Activated CD4-positive, alpha-beta T cell treated with anti-CD3 and anti-CD28 coated beads for 48 hours (primary cell): ENCODE measurements at places on chromosomes 4 and X.

DNA sequence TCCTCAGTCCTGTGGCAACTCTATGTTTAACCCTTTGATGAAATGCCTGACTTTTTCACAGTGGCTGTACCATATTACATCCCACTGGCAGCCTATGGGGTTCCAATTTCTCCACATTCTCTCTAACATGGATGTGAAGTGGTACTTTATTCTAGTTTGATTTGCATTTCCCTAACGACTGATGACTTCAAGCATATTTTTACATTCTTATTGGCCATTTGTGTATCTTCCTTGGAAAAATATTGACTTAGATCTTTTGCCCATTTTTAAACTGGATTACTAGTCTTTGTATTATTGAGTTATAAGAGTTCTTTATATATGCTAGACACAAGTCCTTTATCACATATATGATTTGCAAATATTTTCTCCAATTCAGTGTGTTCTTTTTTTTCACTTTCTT is 2.1 kb upstream of the RAB39B start:
- DNase-seq, result no peak

DNA sequence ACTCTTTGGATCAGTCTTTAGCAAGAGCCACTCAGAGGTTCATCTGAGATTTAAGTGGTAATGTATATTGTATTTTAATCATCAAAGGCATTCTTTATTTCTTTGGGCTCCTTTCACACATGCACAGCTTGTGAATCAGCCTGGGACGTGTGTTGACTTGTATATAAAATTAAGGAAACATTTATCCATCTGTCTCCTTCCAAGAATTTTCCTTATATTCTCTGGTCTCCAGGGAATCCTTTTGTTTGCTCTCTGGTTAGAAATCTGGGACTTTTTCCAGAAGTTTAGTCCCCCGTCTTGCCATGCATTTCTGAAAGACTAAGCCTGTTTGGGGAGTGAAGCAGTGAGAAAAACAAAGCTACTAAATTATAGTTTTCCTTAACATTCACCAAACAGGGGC is 212.3 kb downstream of the DCAF12L2 start:
- DNase-seq, result no peak

GRCh38 chrX:45660477-45660876 is 459.8 kb upstream of the DIPK2B start:
- DNase-seq, result no peak

DNA sequence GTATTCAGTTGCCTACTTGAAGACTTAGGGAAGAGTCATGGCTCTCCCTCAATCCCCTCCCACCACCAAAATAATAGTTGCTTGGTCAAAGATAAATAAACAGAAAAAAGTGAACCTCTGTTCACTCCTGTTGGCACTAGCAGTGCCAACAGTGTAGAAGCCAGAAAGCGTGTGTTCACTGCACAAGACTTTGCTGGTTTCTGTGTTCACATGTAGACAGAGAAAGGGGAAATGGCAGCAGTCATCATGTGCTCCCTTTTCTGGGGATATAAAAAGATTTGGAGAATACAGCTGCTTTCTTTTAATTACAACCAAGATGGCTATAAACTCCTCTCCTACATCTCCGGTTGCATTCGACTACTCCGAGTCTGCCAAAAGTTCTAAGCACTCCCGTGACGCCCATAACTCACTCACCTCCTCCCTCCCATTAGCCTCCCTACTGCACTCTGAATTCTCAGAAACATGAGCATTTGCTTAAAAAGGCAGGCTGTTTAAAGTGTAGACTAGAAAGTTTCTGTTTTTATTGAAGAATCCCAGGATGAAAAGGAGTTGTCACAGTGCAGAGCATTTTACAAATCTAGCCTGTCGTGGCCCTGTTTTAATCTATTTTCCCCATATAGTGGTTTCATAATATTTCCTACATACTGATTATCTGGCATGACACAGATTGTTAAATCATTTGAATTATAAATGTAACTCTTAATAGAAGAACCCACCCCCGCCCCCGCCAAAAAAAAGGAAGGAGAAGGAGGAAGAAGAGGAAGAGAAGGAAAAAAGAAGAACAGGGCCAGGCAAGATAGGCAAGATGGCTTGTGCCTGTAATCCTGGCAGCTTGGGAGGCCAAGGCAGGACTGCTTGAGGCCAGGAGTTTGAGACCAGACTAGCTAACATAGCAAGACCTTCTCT is 16.7 kb downstream of the LGI2 start:
- no peak for DNase-seq

GRCh38 chr4:41751449-41752061 is 3.0 kb upstream of the PHOX2B start:
- peak; percentile 36 for DNase-seq

GRCh38 chr4:2930135-2930757 is 33.0 kb downstream of the NOP14 start:
- no peak for DNase-seq

DNA sequence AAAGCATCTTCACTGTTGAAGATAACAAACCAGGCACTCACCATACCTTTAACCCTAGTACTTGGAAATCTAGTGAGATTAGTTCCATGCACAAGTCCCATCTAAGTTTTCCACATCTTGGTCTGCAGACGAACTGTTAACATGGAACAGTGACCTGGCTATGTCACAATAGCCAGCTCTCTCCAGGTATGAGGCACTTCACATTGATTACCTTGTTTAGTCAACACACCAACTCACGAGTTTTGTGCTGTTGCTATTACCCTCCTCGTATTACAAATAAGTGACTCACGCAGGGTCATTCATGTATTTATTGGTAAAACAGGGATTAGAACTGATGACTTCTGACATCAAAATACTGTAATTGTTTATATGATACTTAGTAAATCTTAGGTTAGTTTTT is 36.4 kb upstream of the FRAS1 start:
- DNase-seq, result no peak

GRCh38 chrX:124217304-124218251 is 114.9 kb upstream of the TEX13D start:
- DNase-seq, result peak; percentile 71

- no peak for DNase-seq
These were observed 163.2 kb downstream of the HHIP start for GRCh38 chr4:144809056-144809640.

GRCh38 chr4:69708211-69708610 is 52.2 kb downstream of the SULT1B1 start:
- DNase-seq, result no peak

- no peak for DNase-seq
These were observed 2.9 kb upstream of the MND1 start for GRCh38 chr4:153341575-153342090.

DNA sequence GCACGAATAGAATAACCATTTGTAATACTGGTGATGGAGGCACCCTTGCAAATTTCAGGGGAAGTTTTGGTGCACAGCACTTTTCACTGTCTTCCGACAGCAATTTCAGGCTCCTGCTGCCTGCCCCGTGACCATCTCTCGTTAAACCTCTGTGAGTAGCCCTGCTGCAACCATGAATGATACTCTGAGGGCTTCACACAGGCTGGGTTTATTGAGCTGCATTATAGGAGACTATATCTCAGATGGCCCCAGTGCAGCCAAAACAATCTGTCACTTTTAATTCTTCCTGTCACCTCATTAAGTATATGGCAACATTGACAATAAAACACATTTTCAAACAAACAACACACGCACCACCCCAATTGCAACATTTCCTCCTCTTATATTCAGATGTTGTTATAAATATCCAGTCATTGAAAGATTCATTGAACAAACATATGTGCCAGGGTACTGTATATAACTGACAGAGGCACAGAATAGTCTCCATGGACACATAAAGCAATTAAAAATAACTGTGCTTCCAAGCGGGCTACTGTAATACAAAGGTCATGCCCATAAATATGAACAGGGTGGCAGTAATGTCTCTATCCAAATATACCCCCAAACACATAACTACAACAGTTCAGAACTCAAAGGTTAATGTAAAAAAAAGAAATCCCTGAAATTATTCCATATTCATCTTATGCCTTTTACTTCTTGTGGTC is 477.0 kb downstream of the GBA3 start:
- DNase-seq, result no peak

- no peak for DNase-seq
These were observed 2.0 kb downstream of the NCAPG start for GRCh38 chr4:17812801-17813200.

DNA sequence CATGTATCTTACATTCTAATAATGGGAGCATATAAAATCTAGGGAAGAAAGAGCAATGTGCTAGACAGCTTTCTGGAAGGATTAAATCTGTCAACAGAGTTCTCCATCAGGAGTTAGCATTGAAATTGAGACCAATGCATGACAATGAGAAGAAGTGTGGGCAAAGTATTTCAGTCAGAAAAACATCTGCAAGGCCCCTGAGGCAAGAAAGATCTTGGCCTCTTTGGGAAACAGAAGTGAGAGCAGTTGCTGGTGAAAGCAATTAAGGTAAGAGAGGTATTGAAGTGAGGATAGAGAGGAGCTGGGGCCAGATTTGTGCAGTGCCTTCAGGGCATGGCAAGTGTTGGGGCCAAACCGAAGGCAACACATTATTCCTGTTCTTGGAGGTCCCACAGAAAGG is 999.1 kb downstream of the STPG2 start:
- DNase-seq, result no peak

DNA sequence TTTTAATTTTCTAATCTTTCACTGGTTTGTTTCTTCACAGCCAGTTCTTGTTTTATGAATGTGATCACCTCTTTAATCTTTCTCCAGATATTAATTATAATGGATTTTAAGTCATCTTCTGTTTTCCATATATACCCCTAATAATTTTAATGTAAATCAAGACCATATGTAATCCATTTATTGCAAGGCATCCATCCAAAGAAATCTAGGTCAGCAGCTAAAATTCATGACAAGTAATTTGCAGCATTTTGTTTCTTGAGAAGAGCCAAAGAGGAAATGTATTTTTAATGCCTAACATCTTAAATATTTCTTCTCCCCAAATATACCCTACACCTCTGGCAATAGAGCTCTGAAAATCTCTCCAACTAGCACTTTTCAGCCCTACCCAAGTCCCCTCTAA is 81.1 kb downstream of the SUPT20HL2 start:
- DNase-seq, result no peak

- no peak for DNase-seq
These were observed 602 bp upstream of the SCARB2 start for GRCh38 chr4:76214177-76214675.

- no peak for DNase-seq
These were observed 1074.1 kb upstream of the SLIT2 start for GRCh38 chr4:19177616-19178015.

- peak; percentile 34 for DNase-seq
These were observed 83.0 kb downstream of the AFF1 start for GRCh38 chr4:87017580-87018342.

GRCh38 chr4:46032056-46032455 is 91.8 kb downstream of the GABRG1 start:
- DNase-seq, result no peak

GRCh38 chr4:59381591-59381990 is 1818.5 kb upstream of the ADGRL3 start:
- no peak for DNase-seq

- peak; percentile 19 for DNase-seq
These were observed 72.7 kb downstream of the KDM6A start for GRCh38 chrX:44945736-44946135.

DNA sequence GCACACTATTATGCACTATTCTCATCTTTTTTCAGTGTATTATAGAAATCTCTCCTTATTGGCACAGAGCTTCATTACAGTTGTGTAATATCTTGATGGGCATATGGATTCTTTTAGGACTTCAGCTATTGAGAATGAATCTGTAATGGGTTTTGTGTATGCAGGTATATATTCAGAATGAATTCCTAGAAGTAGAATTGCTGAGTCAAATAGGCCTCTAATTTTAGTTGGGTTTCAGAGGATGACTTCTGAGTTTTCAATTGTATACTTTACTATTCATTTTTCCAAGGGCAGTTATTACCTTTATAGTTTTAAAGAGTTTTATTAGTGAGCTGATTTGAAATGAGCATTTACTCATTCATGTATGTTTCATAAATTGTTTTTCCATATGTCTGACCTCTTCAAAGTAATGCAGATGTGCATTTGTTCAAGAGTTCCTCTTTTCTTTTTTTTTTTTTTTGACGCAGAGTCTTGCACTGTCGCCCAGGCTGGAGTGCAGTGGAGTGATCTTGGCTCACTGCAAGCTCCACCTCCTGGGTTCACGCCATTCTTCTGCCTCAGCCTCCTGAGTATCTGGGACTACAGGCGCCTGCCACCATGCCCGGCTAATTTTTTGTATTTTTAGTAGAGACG is 19.5 kb downstream of the CASP6 start:
- DNase-seq, result no peak

DNA sequence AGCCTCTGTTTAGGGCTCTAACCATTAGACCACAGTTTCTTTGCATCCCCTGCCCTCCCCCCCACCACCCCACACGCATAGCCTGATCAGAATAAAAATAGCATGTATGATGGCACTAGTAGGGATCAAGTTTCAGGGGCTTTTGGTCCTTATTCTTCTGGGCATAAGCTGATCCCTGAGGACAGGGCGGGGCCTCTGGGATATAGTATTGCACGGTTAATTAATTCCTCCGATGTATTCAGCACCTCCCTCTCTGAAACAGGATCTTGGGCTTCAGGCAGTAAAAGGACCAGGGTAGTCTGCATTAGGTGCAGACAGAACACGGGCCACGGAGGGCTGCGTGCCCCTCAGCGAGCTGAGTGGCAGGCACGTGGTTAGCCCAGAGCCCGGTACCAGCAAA is 57.1 kb downstream of the ELF4 start:
- DNase-seq, result no peak

DNA sequence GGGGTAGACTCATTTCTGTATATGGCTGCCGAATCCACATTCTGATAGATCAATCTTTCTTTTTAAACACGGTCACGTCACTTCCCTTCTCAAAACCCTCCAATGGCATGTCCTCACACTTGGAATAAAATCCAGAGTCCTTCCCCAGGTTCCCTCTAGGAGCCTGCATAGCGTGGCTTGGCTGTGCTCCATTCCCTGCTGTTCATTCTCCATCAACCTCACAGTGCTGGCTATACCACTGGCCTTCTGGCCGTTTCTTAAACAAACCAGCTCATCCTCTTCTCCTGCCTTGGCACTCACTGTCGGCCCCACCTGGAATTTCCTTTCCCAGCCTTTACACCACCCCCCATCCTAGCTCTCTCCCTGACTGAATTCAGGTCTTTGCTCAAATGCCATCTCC is 77.1 kb downstream of the RBM47 start:
- DNase-seq, result no peak

DNA sequence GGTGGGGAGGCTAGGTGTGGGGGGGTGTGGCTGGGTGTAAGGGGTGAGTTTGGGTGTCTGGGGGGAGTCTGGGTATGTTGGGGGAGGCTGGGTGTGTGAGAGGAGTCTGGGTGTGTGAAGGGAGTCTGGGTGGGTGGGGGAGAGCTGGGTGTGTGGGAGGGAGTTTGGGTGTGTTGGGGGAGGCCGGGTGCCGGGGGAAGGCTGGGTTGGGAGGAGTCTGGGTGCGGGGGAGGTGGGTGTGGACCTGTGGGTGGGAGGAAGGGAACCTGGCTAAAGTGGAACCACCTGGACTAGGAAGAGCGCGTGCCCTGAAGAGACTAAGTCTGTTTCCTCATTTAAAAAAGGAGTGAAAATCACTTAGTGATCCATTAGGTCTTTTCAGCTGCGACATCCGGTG is 18.3 kb downstream of the SPON2 start:
- no peak for DNase-seq

- no peak for DNase-seq
These were observed 287.2 kb upstream of the CT83 start for GRCh38 chrX:116749943-116750342.
